NCI-H446 treated with DMSO at 0.1 percent for 48 hours (cell line): ENCODE measurements at places on chromosomes 5 and 9.

DNA sequence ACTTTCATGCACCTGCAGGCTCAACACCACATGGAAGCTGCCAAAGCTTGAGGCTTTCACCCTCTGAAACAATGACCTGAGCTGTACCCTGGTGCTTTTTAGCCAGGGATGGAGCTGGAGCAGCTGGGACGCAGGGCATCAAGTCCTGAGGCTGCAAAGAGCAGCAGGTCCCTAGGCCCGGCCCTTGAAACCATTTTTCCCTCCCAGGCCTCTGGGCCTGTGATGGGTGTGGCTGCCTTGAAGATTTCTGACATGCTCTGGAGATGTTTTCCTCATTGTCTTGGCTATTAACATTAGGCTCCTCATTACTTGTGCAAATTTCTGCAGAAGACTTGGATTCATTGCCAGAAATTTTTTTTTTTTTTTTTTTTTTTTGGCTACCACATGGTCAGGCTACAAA is 30.3 kb upstream of the GHR start:
- DNase-seq, result no peak

DNA sequence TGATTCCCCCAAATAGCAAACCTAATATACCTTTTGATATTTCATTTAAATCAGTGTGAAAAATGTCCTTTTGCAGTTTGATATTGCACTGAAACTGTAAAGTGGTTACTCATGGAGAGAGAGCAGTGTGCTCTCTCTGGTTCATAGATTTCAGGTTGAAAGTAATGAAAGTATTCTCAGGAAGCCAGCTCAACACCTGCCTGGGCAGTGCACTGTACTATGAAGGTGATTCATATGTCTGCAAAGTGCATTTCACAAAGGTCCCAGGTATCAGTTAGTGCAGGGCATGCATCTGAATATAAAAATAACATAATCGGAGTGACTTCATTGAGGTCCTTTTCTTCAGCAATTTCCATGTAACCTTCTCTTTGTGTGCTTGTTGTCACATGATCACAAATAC is 274.3 kb downstream of the CDH18 start:
- DNase-seq, result no peak

- DNase-seq, result no peak
These were observed 69.6 kb upstream of the PRRC1 start for GRCh38 chr5:127447827-127448226.

GRCh38 chr5:90554358-90555006 is 4.1 kb upstream of the ADGRV1 start:
- DNase-seq, result no peak

- peak; percentile 1 for DNase-seq
These were observed 109.4 kb downstream of the CARTPT start for GRCh38 chr5:71828291-71829040.

GRCh38 chr5:140591747-140592372 is 27.2 kb downstream of the SLC35A4 start:
- no peak for DNase-seq

GRCh38 chr5:83523929-83524328 is 52.4 kb downstream of the VCAN start:
- no peak for DNase-seq

- DNase-seq, result no peak
These were observed 29.0 kb upstream of the SSBP2 start for GRCh38 chr5:81779916-81780266.

DNA sequence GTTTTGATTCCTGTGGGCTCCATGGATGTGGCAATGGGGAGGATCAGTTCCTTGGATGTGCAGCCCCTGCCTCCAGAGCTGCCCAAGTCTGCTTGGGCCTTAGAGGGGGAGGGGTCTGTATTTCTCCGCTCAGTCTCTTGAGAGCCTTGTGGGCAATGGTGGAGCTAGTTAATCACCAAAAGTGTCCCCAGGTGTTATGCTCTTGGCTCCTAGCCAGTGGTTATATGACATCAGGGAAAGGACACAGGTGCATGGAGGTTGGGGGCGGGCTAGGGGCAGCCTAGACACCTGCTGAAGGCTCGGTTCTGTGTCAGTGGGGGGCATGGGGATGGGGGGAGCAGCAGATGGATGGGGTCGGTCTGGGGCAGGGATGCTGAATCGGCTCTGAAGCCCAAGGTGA is 12.4 kb upstream of the ARAP3 start:
- no peak for DNase-seq

DNA sequence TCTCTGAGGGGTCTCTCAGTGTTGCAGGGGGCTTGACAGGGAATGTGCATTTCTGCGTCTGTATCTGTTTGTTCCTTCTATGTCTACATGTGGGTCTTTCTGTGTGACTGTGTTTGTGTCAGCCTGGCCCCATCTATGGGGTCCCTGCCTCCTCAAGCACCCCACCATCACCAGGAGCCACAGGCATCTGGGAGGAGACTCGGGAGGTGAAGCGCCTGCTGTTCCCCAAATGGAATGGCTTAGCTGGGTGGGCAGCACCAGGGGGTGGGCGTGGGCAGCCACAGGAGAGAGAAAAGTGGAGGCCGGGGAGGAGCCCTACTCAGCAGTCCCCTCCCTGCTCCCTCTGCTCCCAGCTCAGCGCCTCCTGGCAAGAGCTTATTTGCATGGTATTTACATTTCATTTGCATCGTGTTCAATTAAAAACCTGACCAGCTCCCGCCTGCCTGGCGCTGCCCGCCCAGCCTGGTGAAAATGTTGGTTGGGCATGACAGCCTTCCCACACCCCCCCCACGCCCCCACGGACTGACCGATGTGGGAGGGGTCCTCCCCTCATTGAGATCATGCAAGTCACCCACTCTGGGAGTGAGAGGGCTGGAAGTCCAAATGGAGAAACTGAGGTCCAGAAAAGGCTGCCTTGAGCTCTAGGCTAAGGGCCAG is 50.5 kb downstream of the CXXC5 start:
- peak; percentile 32 for DNase-seq

DNA sequence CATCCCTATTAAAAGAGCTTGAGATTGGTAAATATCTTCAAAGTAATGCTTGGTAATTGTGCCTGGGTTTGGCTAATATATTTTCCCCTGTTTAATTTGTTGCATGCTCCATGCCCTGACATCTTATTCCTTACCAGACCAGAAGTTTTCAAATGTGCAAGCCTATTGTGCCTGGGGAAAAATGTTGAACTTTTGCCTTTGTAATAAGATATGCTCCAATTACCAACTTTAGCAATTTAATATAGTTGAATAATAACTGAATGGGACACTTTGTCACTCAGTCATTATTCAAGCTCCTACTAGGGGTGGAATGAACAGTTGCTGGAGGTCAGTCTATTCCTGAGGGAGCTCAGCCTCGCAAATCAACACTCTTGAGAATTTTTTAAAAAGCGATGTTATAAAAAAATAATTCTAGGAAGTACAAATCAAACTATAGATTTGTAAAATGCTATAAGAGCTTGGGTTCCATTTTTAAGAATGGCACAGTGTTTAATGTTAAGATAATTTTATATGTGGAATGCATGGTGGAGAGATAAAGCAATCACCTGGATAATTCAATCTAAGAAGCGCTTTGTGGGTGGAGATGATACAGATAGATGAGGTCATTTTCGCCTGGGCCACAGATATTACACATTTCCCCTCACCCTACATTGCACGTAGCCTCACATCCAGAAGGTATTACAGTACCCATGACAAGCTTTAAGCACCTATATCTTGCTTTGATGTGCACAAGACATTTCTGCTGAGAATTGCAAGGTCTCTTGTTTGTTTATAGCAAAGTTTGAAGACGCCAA is 231.8 kb downstream of the PIK3R1 start:
- DNase-seq, result no peak

DNA sequence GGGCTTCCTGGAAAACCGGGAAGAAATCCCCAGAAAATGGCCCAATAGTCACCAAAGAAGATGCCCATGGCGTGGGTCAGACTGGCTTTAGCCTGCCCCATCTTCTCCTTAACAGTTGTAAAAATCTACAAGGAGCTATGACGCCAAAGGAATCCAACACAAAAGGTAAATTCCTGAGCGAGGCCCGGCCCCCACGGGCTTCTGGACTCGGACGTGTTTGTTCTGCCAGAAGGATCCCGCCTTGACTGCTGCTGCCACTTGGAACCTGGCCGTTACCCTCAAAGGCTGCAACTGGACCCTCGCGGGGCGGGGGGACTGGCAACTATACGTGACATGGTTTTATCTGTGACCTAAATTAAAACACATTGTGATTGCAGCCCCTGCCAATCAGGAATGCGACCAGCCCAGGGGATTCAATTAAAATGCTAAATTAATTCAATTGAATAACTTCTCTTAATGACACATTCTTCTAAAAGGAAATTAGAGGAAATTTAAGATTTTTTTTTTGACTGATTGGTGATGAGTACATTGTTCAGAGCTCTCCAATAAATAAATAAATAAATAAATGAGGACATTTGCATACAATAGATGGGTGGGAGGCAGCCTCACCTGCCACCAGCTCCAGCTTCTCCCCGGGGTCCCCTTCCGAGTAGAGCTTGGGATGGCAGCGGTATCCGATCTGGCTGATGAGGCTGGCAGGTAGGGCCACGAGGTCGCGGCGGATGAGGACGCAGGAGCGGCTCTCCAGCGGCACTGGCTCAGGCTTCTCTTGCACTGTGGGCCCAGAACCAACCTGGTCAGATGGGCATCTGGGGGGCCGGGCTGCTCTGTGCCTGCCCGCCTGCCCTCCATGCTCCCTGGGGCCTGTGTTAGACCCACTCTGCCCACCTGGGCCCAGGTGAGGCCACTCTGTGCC is 54.7 kb upstream of the UBAC1 start:
- no peak for DNase-seq

DNA sequence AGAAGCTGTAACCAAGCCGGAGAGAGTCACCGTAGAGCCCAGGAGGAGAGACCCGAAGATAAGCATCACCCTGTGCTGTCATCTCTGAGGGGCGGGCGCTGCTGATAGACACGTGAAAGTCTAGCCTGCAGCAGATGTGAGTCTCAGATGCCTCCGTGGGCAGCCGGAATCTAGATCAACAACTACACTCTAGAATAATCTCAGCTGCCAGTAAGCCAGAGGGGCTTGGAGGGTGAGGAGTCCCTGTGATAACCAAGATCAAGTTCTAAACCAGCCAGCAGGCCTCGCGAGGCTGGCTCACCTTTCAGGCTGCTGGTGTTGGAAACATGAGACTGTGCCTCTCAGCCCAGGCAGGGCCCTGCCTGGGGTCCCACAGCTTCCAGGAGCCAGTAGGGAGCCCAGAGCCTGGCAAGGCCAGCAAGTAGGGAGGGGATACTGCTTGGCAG is 54.1 kb downstream of the DAPK1 start:
- no peak for DNase-seq

GRCh38 chr5:154302161-154302560 is 111.6 kb downstream of the GALNT10 start:
- DNase-seq, result peak; percentile 95

GRCh38 chr5:11785771-11786352 is 118.4 kb downstream of the CTNND2 start:
- peak; percentile 58 for DNase-seq

DNA sequence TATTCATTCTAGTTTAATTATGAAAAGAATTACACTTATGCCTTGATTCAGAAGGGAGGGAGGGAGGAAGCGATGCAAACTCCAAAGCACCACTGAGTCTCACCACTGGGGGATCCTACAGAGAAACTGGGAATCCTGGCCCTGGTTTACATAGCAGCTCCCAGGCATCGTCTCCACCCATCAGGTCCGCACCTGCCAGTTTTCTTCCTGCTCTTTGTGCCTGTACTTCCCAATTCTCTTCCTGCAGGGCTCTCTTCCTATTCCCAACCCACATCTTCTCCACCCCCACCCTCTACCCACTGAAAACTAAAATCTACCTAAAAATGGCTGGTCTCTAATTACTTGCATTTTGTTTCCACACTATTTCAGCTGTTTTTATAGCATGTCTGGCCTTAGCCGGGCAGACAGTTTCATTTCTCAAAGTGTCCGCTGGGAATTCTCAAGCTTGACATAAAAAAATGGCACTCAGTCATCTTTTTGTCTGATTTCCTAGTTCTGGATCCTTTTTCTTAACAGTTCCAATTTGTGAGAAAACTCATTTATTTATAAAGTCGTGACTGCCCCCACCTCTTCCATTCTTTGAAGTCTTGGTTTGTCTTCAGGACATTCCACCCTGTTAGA is 1.6 kb upstream of the TNIP1 start:
- no peak for DNase-seq

GRCh38 chr5:156913719-156914370 is 49.2 kb downstream of the TIMD4 start:
- DNase-seq, result no peak

DNA sequence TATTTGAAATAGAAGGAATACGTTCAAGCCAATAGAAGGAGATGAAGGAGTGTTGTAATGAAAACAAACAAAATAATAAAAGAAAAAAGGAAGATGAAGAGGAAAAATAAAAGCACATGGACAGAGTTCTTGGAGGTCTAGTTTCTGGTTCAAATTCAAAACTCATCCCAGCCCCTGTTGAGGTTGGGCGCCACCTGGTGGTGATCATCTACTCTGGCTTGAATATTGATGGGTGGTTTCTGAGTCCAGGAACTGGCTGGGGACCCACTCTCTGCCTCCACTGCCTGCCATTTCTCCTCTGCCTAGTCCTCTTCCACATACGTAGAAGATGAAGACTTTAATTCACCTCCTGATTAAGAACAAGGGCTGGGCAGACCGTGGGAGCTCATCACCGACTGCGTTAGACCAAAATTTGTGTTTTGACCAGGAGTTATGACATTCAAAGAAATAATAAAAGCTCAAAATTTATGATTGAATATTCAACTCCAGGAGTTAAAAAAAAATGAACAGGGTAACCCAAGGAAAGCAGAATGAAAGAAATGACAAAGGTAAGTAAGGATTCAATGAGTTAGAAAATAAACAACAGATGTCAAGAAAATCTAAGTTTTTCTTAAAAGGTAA is 99.0 kb upstream of the SLC1A3 start:
- DNase-seq, result peak; percentile 44

DNA sequence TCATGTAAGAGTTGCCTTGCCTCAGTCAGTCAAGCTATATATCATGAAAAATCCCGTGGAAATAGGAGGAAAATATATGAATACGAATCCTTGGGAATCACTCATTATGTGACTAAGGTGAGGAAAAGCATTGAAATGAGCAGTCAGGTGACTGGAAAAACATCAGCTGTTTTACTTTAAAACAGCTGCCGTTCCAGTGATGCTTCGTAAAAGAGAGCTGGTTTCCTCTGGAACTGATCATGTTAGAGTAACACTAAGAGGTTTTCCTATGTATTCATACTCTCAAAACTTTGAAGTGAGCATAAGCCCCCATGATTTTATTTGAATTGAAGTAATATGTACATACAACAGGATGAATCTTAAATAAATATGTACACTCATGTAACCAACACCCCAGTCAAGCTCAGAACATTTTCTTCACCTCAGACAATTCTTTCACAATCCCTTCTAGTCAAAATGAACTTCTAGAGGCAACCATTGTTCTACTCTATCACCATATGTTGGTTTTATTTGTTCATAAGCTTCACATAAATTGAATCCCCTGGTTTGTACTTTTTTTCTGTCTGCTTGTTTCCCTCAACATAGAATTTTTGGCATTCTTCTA is 107.7 kb downstream of the SLC25A46 start:
- DNase-seq, result no peak

DNA sequence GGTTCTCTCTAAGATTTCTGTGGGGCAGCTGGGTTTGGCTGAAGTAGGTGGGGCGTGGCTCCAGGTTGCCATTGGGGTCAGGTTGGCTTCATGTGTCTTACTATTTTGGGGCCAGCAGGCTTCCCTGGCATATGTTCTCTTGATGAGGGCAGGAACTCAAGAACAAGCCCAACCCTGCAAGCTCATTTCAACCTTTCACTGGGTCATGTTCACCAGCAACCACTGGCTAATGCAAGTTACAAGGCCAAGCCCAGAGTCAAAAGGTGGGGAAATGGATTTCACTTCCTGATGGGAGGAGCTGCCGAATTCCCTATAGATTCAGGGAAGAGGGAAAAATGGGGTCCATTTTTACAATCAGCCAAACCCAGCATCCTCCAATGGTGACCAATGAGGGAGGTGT is 34.0 kb upstream of the HAND1 start:
- no peak for DNase-seq
